ENCODE measurements at places on chromosomes 2 and 18.

DNA sequence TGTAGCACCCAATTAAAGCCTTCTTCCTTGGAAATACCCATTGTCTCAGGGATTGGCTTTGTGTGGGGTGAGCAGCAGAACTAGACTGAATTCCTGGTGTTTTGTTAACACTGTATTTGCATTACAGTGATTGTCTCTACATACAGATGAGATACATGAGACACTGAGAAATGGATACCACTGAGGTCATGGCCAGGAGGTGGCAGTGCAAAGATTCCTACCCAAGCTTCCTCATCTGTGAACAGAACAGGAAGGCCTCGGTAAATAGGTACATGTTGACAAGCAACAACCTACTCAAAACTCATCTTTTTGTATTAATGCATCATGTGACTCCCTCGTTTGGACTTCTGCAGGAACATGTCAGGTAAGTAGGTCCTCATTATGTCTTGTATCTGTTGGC, 445.8 kb upstream of the RGPD4 start:
- no peak for DNase-seq

DNA sequence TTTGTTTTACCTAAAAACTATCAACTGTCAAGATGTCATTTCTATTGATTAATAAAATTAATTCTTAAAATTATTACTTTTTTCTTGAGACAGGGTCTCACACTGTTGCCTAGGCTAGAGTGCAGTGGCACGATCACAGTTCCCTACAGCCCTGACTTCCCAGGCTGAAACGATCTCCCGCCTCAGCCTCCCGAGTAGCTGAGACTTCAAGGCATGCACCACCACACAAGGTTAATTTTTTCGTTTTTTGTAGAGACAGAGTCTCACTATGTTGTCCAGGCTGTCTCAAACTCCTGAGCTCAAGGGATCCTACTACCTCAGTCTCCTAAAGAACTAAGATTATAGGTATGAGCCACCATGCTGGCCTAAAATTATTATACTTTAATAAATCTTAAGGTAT, 18.7 kb downstream of the HNRNPLL start:
- DNase-seq = no peak

- no peak for DNase-seq
Measured at GRCh38 chr2:71459084-71459431, 5.7 kb downstream of the DYSF start.

DNA sequence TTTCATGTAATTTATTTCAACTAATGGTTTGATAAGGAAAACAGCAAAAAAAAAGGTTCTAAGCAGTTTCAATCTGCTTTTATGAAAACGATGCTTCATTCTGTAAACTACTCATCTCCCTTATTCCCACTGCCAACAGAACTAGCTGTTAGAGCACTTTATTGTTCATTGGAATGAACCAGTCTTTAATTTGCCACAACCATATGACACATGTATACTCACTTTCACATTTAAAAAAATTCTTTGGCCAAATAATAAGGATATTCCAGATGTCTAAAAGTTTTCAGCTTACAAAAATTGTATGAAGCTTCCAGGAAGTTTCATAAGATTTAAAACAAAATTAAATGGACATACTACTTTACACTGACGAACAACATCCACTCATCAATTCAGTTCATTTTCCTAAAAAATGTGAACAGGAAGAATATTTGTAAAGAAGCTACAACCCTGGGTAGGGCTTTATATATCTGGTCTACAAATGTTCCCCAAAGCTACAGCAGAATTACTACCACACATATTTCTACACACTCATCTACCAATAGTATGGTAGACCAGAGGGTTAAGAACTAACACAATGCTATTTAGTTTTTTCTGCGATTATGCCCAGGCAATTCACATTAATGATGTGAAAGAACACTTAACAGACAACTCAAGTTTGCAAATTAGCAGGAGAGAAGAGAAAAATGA, 37.7 kb downstream of the ZNF521 start:
- no peak for DNase-seq

GRCh38 chr2:61707984-61708852, 145.6 kb downstream of the FAM161A start:
- DNase-seq = no peak

GRCh38 chr2:209322905-209323512, 100.8 kb upstream of the MAP2 start:
- no peak for DNase-seq

GRCh38 chr2:126770466-126770865, 114.5 kb downstream of the GYPC start:
- DNase-seq = no peak

GRCh38 chr2:44189104-44189503, 20.4 kb downstream of the PPM1B start:
- DNase-seq = no peak

DNA sequence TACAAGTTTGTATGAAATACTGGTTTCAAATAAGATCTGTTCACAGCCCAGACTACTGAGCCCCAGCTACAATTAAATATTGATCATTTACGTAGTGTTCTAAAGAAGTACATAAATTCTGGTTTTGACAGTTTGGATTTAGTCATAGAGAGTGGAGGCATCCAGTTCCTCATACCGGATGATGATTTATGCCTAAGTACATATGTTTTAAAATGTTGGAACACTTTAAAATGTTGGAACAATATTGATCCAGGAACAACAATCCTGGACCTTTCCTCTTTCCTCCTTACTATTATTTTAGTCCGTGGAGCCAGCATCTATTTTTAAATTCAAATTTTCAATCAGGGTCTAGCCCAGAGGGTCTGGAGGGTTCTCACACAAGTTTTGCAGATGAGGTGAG, 22.8 kb upstream of the TTN start:
- no peak for DNase-seq

GRCh38 chr2:217756375-217757107, 246.3 kb downstream of the TNS1 start:
- DNase-seq = peak; percentile 25

- DNase-seq = no peak
Measured at GRCh38 chr2:74693213-74693612, 39.2 kb downstream of the SEMA4F start.

DNA sequence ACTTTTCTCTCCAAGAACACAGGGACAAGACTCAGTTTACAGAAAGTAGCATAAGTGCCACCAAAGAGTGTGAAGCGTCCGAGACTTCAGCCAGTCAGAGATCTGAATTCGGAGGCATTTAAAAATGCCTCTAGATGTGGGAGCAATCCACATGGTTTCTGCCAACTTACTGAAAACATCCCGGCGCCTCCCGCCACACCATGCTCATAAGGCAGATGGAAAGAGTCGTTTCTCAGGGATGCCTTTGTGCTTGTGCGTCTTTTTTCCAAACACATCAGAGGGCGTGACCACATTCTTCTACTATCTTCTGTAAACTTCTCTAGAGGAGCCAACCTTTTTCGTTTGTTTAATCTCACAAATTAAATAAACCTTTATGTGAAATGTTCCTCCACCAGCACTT, 88.7 kb downstream of the NRP2 start:
- DNase-seq = no peak

- DNase-seq = no peak
Measured at GRCh38 chr2:163465440-163465839, 270.4 kb downstream of the FIGN start.

- no peak for DNase-seq
Measured at GRCh38 chr2:112173646-112174319, 35.6 kb downstream of the FBLN7 start.

DNA sequence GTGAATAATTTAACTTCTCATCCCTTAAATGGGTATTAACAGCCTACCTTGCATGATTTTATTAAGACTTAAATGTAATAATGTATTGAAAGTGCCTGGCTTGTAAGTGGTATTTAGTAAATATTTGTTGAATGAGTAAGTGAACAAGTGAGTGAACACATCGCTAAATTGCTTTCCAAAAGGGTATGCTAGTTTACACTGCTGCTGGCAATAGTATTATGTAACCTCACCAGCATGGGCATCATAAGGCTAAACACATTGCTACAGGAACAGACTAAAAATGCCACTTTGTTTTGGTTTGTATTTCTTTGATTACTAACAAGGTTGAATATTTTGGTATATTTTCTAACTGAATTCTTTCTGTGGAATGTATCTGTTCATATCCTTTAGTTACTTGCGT, 9.8 kb downstream of the WDR43 start:
- no peak for DNase-seq

GRCh38 chr18:46301081-46301480, 196.9 kb downstream of the HAUS1 start:
- DNase-seq = no peak

GRCh38 chr18:6397931-6398566, 16.7 kb downstream of the L3MBTL4 start:
- DNase-seq = no peak

DNA sequence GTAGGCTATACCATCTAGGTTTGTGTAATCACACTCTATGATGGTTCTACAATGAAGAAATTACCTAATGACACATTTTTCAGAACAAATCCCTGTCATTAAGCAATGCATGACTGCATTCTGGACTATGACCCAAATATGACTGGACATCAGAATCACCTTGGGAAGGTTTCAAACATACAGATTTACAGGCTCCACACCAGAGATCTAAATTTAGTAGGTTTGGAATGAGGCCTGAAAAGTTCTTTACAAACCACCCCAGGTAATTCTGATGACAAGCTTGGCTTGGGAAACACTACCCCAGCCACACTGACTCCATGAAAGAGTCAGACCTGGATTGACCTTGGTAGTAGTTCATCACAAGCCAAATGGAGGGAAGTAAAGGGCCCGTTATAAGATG, 52.2 kb upstream of the NFE2L2 start:
- no peak for DNase-seq

- DNase-seq = no peak
Measured at GRCh38 chr2:225310745-225311144, 88.8 kb upstream of the NYAP2 start.

GRCh38 chr2:200212862-200213425, 93.5 kb upstream of the SPATS2L start:
- DNase-seq = no peak

GRCh38 chr18:56992777-56993176, 154.1 kb upstream of the BOD1L2 start:
- no peak for DNase-seq

GRCh38 chr2:106358081-106358480, 110.1 kb downstream of the RGPD3 start:
- DNase-seq = no peak

GRCh38 chr2:51994123-51994763, 962.3 kb upstream of the NRXN1 start:
- DNase-seq = no peak

DNA sequence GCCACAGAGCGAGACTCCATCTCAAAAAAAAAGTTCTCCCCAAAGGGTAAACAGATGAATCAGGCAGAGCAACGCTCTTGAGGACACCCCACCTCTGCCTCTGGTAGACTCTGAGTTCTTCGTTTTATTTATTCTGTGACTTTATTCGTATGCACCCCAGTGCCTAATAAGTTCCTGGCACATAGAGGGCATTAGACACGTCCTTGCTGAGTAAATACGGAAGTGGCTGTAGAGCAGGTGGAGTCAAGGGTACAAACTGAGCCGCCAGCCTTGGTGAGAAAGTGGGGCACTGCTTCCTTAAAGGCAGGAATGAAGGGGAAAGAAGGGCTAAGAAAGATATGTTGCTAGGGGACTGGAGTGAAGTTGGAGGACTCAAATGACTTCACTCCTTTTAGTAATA, 12.9 kb downstream of the SULT1C2 start:
- DNase-seq = no peak

- no peak for DNase-seq
Measured at GRCh38 chr2:67702284-67702683, 305.2 kb downstream of the ETAA1 start.

- DNase-seq = no peak
Measured at GRCh38 chr2:140580532-140581151, 1550.2 kb downstream of the LRP1B start.

- DNase-seq = no peak
Measured at GRCh38 chr2:102619414-102620319, at the start of gene SLC9A2. SLC9A2 (plus strand) TSS chr2:102619553; CDS start chr2:102619849, 296 bp downstream.

GRCh38 chr18:61198486-61198885, 134.7 kb upstream of the CDH20 start:
- DNase-seq = no peak

- DNase-seq = no peak
Measured at GRCh38 chr18:70334728-70335329, 46.0 kb downstream of the SOCS6 start.

- DNase-seq = no peak
Measured at GRCh38 chr2:236831698-236832097, 254.0 kb upstream of the COPS8 start.

DNA sequence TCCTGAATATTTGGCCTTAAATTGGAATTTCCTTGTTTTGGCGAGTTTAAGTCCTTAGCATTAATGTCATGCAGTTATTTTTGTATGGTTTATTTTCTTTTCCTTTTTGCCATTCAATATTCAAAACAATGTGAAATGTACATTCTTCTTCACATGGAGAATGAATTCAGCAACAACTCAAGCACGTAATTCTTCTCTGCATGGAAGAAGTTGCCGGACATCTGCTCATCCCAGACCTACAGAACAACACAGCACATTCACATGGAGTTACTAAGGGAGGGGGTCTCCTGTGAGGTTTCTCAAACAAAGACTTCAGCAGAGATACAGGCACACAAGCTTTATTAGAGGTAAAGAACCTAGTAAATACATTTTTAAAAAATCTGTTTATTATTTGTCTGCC, 236.8 kb downstream of the SATB2 start:
- DNase-seq = no peak

DNA sequence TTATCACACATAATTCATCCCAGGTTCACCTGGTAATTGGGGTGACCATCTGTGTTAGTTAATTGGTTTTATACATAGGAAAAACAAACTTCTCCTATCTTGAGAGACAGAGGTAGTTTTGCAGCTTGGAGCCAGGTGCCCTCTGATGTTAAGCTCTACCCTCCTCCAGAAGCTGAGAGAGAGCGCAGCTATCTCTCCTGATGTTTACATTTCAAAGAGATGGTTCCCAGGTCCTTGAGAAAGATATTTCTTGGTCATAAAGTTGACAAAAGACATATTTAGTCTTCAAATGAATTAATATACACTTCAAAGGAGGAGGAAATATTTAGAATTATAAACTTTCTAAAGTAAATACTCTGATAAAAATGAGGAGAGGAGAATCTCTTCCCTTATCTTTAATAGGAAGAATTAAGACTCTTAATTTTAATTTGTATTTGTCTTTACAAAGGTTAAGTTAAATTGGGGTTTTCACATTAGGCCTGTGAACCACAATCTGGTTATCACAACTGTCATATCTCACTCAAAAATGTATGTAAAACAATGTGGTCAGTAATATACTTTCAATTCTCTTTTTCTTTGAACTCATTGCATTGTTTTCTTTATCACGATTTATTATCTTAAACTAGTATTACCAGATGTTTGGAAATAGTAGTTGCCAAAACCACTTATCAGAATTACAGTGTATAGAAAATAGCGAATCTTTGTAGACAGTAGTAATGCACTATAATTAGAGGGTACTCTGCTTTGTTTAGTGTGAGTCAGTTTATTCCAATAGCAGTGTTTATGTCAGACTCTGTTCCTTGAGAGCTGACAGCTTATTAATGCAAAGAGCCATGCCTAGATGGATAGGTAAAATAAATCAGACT, 26.8 kb downstream of the SERPINB4 start:
- no peak for DNase-seq

Data from stimulated activated CD8-positive, alpha-beta memory T cell treated with anti-CD3 and anti-CD28 coated beads, Interleukin-4, amount 100 ng/mL, for 1 hour (primary cell).